ENCODE measurements at places on chromosomes 4 and X.

- DNase-seq: no peak
These were observed 68.2 kb upstream of the KIT start for GRCh38 chr4:54589586-54589985.

DNA sequence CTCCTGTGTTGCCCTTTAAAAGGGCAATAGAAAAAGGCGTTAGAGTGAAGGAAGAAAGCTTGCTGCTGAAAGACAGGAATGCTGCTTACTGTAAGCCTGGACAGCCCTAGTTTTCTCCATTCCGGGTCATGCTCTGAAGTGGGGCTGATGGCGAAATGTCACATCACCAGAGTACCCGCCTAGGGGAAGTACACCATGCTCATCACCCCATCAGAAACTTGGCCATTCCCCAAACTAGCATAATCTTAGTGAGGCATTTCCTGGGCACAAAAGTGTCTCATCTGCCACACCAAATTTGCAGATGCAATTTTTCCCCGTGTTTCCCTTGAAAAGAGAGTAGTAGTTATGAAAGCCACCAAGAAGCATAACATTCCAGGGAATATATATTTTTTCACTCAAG, 47.8 kb upstream of the CAMK2D start:
- no peak for DNase-seq

DNA sequence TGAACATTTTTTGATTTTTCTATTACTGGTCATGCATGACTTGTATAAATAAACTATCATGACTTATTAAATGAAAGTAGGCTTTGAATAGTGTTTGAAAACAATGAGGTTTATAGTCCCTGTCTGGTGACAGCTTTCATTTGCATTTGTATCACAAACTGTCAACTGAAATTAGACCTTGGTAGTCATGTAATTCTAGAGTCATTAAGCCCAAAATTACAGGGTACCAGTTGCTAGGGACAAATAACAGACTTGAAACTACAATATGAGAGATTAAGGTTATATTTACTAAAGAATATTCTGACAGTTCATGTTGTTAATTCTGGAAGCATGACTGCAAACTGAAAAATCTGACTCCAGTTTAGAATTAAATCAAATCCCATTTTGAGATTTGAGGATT, 9.2 kb upstream of the VAMP7 start:
- no peak for DNase-seq

- no peak for DNase-seq
These were observed 373.1 kb upstream of the LCORL start for GRCh38 chr4:18394656-18395055.

DNA sequence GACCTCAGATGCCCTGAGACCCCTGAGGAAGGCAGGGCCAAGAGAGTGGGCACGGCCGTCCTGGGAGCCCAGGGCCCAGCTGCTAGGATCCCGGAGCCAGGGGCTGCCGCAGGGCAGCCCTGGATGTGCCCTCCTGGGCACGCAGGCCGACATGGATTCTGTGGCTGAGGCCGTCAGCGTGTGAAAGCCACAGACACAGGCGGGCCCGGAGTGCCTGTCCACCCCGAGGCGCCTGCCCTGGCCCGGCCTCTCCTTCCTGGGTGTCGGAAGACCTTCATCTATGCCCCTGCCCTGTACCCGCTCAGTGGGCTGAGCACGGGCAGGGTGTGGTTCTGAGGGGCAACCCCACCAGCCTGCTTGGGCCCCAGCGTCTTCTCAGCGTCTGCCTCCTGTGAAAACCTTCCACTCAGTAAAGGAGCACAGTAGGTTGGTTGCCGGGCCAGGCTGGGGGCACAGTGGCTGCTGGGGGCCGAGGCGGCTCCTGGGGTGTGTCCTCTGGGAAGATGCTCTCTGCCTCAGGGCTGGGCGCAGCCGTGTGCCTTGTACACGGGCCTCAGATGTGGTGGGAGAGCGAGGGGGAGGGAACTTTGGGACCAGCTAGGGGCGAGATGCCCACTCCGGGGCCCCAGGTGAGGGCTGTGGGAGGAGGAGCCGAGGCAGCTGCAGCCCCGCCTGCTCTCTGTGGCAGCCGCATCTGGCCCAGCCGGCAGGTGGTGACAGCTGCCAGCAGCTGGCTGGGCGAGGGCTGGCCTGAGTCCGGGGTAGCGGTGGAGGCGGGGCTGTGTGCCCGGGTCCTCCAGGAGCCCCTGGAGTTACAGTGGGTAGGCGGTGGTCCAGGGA, 20.8 kb downstream of the FGFRL1 start:
- DNase-seq: no peak

DNA sequence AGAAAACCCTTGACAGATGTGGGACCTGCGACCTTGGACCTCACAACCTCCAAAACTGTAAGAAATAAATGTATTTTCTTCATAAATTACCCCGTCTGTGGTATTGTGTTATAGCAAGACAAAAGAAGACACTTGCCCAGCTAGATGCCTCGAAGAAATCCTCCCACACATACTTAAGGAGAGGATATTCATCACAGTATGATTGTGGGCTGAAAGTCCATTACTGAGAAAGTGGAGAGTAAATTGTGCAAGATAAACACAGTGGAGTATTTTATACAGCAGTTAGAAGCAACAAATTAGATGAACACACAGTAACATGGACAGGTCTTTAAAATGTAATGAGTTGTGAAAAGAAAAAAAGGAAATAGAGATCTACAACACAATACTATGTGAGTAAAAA, 25.8 kb upstream of the PLA2G12A start:
- DNase-seq: no peak

- no peak for DNase-seq
These were observed 67.2 kb downstream of the ANTXR2 start for GRCh38 chr4:80005863-80006262.

GRCh38 chr4:146709956-146710355, 71.3 kb downstream of the POU4F2 start:
- DNase-seq: no peak

DNA sequence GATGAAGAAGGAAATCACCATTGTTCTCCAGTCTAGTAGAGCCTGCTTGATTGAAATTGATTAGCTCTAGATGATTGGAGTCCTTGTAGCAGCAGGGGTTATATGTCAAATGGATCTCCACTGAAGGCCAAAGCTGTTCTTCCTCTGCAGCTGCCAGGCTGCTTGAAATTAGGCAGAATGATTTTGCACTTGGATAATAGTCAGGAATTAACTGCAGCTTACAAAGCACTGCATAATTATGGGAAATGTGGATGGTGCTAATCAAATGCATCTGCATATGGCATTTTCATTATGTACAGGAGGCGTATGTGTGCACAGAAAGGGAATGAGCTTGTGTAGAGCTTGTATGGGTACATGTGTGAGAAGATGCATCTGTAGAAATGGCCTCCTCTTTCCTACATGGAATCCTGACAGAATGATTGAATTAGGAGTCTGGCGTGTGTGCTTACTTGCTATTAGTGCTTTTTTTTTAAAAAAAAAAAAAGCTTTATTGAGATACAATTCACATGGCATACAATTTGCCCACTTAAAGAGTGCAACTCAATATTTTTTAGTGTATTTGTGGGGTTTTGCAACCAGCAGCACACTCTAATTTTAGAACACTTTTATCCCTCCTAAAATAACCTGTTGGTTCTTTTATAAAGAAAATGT, 65.9 kb downstream of the TMEM131L start:
- DNase-seq: no peak

GRCh38 chrX:55127692-55128091, 38.9 kb downstream of the PAGE2 start:
- no peak for DNase-seq

DNA sequence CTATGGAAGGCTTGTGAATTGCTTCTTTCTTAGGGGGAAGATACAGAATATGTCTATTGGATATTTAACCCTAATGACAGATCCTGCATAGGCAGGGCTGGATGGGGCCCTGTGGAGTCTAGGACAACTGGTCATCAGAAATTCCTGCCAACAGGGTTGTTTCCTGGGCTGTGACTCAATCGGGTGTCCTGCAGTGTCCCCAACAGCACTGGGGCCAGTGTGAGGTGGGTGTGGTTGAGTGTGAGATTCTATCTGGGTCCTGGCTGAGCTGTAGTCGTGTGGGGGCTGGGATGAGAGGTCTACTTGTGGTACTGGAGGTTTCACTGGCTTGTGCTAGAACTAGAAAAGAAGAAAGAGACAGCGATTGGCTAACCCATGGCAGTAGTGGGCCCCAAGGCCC, 87.3 kb upstream of the WDR1 start:
- no peak for DNase-seq

DNA sequence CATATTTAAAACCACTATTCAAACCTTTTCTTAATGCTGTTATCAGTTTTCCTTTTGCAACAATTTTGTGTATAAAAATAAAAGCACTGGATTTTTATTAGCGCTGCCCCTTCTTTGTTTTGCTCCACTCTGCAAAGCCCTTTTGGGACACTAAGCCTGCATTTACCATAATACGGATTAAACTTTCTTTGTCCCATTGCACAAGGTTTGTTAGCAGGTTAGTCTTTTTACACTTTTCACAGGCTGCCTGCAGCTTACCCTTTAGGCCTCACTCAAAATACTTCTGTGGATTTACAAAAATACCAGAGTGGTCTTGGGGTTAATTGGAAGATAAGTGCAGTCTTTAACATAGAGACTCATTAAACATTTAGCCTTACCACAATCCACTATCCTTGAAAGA, 35.7 kb upstream of the MAB21L2 start:
- DNase-seq: no peak

GRCh38 chrX:30948051-30948450, 59.0 kb upstream of the TAB3 start:
- DNase-seq: no peak

- DNase-seq: no peak
These were observed 109.7 kb downstream of the ELOVL6 start for GRCh38 chr4:110088670-110089069.

DNA sequence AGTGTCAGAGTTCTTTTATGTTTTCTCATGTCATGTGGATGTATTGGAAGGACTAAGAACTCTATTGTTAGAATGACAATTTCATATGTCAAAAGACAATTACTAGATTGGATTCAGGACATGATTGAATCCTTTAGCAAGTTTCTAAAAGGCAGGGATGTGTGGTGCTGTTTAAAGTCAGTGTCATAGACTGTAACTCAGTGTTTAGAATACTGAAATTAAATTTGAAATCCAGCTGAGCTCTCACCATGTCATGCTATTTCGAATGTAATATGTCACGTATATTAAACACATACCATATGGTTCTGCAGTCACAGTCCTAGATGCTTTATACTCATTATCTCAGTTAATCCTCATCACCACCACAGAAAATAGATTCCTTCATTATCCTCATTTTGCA, 7.8 kb downstream of the GUCY1B1 start:
- DNase-seq: no peak

DNA sequence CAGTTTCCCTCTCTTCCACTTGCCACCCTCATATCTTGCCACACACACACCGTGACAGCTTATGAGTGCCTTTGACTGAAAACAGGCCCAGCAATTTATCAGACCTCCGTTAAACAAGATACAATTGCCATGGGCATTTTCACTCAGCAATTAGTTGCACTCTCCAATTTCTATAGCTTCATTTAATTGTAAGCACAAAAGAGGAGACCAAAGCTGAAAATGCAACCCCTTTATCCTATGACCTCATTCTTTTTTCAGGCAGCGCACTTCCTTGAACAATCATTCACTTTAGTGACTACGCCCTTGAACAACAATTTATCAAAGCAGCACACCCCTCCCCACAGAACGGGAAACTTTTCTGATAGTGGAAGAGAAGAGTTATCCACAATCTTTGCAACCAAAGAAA, 4.1 kb downstream of the POF1B start:
- no peak for DNase-seq

DNA sequence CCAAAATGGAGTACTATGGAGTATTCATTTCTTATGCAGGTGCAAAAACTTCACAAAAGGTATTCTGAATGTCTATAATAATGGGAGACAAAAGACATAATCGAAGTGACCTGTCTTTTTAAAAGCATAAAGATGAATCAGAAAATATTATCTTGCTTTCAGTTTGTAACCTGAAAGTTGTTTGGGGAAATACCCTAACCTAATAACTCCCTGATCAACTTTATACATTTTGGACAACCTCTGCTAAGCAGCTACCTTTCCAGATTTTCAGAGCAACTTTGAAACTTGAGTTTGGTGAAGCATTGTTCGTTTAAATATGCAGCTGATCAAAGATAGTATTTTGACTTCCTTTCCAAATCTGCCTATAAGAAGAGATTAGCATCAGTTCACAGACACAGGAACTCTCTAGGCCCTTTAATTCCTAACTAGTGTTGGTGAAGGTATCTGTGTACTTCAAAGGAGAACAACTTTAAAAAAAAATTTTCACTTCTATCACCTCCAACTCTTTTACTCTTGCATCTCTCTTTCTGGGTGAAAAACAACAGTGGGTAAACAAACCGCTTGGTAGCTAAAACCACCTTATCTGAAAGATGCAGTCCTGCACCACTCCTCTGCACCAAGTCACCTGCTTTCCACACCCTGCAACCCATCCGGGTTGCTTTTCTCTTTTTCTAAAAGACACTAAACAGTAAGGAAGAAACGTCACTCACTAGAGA, 26.5 kb downstream of the CD40LG start:
- no peak for DNase-seq

- DNase-seq: peak; percentile 24
These were observed 41.1 kb downstream of the LUZP4 start for GRCh38 chrX:115330498-115331168.

DNA sequence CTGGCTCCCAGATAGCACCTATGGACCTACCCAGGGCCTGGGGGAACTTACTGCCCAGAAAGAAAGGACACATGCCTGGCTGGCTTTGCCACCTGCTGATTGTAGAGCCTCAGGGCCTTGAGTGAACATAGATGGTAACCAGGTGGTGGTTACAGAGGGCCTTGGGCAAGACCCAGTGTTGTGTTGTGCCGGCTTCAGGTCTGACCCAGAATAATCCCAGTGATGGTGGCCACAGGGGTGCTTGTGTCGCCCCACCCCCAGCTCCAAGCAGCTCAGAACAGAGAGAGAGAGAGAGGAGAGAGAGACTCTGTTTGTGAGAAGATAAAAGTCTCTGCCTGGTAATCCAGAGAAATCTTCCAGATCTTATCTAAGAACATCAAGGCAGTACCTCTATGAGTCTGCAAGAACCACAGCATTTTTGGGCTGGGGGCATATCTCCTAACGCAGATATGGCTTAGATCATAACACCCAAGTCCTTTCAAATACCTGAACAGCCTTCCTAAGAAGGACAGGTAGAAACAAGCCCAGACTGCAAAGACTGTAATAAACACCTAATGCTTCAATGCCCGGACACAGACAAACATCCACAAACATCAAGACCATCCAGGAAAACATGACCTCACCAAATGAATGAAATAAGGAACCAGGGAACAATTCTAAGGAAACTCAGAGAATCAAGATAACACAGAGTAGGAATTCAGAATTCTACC, 16.3 kb upstream of the RP2 start:
- DNase-seq: no peak

DNA sequence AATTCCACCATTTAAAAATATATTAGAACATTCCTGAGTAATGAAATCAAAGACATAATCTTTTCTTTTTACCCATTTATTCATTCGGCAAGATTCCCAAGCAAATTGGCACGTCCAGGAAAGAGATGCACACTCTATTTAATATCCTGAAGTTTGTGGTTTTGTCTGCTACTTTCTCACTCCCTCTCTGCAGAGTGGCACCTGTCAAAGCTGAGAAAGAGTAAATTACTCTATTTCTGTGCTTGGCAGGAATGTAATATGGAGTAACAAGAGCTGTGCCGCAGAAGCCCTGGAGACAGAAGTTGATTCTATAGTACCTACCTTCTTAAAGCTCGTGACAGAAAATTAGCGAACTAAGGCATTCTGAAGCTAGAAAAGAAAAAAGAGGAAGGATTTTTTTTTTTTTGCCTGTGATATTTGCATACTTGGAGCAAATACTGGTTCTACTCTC, 5.5 kb downstream of the GSTCD start:
- DNase-seq: no peak

GRCh38 chrX:13266641-13267345, 53.1 kb downstream of the ATXN3L start:
- DNase-seq: no peak

GRCh38 chrX:75327607-75328006, 53.7 kb downstream of the UPRT start:
- no peak for DNase-seq

Measured in breast epithelium (tissue), 4 donors.